ENCODE measurements at places on chromosomes 7 and 10. TPM values are rescaled to one million over a fixed set of nuclear protein-coding genes. Genes with fewer than 3 reads are reported as not detected.

NYAP1 gene
- total RNA-seq, result 18.2 TPM

TMEM120A gene
- total RNA-seq, result 16.7 TPM

SLC29A4 gene
- 22.6 TPM for total RNA-seq

MRPS16 gene
- total RNA-seq, result 65.2 TPM

COL26A1 gene
- total RNA-seq, result 16.3 TPM

HOXA5 gene
- total RNA-seq, result not detected

SEMA3D gene
- 39.2 TPM for total RNA-seq

CPA4 gene
- total RNA-seq, result 1.00 TPM

STEAP1 gene
- 2.2 TPM for total RNA-seq

GPNMB gene
- total RNA-seq, result 5.2 TPM

FFAR4 gene
- 0.18 TPM for total RNA-seq

PTPRN2 gene
- total RNA-seq, result 35.7 TPM

HACD1 gene
- 16.2 TPM for total RNA-seq

MSMB gene
- not detected for total RNA-seq

NPY4R gene
- 0.27 TPM for total RNA-seq

GIMAP6 gene
- total RNA-seq, result 4.5 TPM

MPP7 gene
- 5.6 TPM for total RNA-seq

FGFBP3 gene
- total RNA-seq, result 23.3 TPM

NUPR2 gene
- total RNA-seq, result 0.82 TPM

AKR1C4 gene
- not detected for total RNA-seq

HELLS gene
- total RNA-seq, result 89.3 TPM

DNAH11 gene
- total RNA-seq, result 6.9 TPM

UTF1 gene
- not detected for total RNA-seq

PCGF6 gene
- 10.0 TPM for total RNA-seq

STK32C gene
- 9.9 TPM for total RNA-seq

DDX21 gene
- 26.9 TPM for total RNA-seq

CYP3A4 gene
- not detected for total RNA-seq

TMEM270 gene
- not detected for total RNA-seq

CHAT gene
- 7.4 TPM for total RNA-seq

TAS2R41 gene
- not detected for total RNA-seq

TRPV6 gene
- total RNA-seq, result 0.27 TPM

PNLIPRP2 gene
- not detected for total RNA-seq

DNAJC1 gene
- 20.4 TPM for total RNA-seq

TUBB8 gene
- not detected for total RNA-seq

CALCR gene
- 0.45 TPM for total RNA-seq

PNLIP gene
- not detected for total RNA-seq

FXYD4 gene
- not detected for total RNA-seq

SRGN gene
- total RNA-seq, result 12.3 TPM

FGL2 gene
- 19.1 TPM for total RNA-seq

RASSF4 gene
- 26.5 TPM for total RNA-seq

FAM13C gene
- total RNA-seq, result 66.1 TPM

MKX gene
- total RNA-seq, result 1.8 TPM

MET gene
- 1.6 TPM for total RNA-seq

PCDH15 gene
- total RNA-seq, result 36.2 TPM

AASS gene
- 79.6 TPM for total RNA-seq

PPIF gene
- 10.9 TPM for total RNA-seq

PNLIPRP1 gene
- not detected for total RNA-seq

ACTL6B gene
- total RNA-seq, result 58.7 TPM

PAX2 gene
- total RNA-seq, result 13.2 TPM

FAM180A gene
- not detected for total RNA-seq

TLX1 gene
- not detected for total RNA-seq

FAM24B gene
- total RNA-seq, result 8.9 TPM

ZNF282 gene
- total RNA-seq, result 18.7 TPM

Measured in cerebellum (tissue), 4 donors.